ENCODE measurements at places on chromosomes 16 and 17.
A peak's percentile ranks its signal among the peaks of the same experiment; 100 is the strongest.

DNA sequence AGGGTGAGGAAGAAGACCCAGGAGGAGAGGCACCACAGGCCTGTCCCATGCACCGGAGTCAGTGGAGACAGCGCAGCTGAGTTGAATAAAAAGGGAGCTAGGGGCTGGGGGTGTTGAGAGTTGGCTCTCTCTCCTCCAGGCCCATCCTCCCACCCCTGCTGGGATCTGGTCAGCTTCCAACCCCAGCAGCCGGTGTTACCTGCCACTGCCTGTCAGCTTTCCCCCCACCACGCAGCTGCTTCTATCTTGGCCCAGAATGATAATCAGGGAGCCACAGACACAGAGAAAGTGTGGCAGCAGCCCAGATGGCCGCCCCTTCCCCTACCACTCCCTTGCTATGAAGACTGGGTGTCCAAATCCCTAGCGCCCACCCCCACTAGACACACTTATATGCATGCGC lies 120.6 kb upstream of the RPL38 start:
- no peak for DNase-seq

- DNase-seq = no peak
These were observed 631 bp downstream of the EVI2A start for GRCh38 chr17:31320791-31321190.

GRCh38 chr17:2611627-2612026 lies 18.2 kb downstream of the PAFAH1B1 start:
- no peak for DNase-seq

GRCh38 chr17:66892246-66892645 lies 57.3 kb downstream of the CACNG5 start:
- DNase-seq = peak; percentile 44

- DNase-seq = no peak
These were observed 40.1 kb downstream of the PRMT7 start for GRCh38 chr16:68350813-68351350.

GRCh38 chr16:84398701-84399100 lies 30.4 kb downstream of the ATP2C2 start:
- no peak for DNase-seq

GRCh38 chr17:62572888-62573401 lies 54.5 kb upstream of the MRC2 start:
- no peak for DNase-seq

- no peak for DNase-seq
These were observed 7.7 kb downstream of the FBXL20 start for GRCh38 chr17:39393736-39394135.

GRCh38 chr17:61404913-61405685 lies 5.5 kb downstream of the TBX2 start:
- peak; percentile 65 for DNase-seq

- no peak for DNase-seq
These were observed 169.2 kb downstream of the LAT start for GRCh38 chr16:29154088-29154487.

DNA sequence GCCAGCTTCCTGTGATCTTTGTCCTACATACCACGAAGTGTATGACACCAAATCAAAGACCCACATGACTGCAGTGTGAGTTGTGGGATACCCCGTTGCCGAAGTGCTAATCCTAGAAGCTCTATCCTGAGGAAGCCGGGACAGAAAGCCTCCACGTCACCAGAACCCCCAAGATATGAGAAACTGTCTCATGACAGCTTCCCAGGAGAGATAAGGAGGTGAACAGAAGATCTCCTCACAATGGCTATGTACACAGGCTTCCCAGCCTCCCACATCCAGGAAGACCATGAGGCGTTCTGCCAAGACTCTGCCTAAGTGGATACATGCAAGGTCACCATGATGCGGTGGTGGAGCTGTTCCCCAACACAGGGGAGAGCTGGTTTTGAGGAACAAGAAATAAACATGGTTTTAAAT lies 37.1 kb downstream of the TRIM25 start:
- no peak for DNase-seq

GRCh38 chr16:53876811-53877210 lies 172.9 kb downstream of the FTO start:
- no peak for DNase-seq

GRCh38 chr16:67430977-67431774 lies at the start of gene HSD11B2:
Gene HSD11B2, plus strand, starts transcription at chr16:67431121. Its CDS starts 128 bp downstream, at chr16:67431249.
- peak; percentile 31 for DNase-seq

DNA sequence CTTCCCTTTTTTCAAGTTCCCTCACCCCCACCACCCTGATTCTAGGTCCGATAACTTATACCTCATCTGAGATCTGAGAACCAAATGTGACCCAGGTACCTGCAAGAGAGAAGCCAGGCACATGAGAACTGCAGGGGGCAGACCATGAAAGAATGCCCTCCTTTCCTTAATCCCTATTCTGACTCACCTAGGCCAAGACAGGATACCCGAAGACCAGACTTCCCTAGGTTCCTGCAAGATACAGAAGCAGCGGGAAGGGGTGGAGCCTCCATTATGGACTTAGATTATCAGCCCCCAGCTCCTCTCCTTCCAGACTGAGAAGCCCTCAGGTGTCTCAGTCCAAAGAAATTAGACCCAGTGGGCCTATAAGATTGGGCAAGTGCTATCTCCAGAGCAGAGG lies 2.1 kb downstream of the KCNAB3 start:
- DNase-seq = no peak

All from posterior cingulate gyrus (tissue), 11 donors.